CD4-positive, alpha-beta T cell treated with Interleukin-15 for 1 hour (primary cell): ENCODE measurements at places on chromosomes 13 and 19.

- DNase-seq, result no peak
These were observed 22.8 kb downstream of the ATP11A start for GRCh38 chr13:112712451-112713207.

- no peak for DNase-seq
These were observed 230.2 kb downstream of the TDRD3 start for GRCh38 chr13:60627071-60627686.

DNA sequence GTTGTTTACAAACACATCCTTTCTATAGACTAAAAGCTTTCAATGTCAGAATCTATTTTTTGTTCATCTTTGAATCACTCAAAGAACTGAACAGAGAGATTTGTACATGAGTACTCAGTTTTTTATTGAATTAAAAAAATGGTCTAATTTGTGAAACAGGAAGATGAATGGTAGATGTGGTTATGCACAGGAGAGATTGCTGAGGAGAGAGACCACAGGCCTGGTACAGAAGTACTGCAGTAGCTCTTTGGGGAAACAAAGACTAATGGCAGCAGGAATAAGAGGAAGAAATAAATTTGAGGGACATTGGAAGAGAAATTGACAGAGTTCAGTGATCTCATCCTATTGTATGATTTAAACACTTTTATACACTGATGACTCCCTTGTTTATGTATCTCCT is 222.0 kb upstream of the ARGLU1 start:
- DNase-seq, result no peak

DNA sequence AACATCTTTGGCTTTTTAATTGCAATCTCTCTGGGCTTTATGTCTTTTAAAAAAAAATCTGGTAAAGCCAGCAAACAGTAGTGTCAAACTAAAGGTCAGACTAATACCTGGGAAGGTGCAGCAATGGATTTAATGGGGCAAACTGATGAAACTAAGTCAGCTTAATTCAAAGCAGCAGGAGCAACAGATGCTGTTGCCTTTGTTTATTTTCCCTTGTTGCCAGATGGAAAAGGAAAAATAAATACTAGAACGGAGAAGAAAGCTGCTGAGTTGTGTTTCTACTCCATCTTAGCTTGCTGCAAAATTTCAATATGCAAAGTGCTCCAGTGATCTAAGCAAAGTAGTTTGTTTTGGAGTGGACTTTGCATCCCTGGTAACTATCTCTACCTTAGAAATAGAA is 1097.8 kb downstream of the PCDH17 start:
- no peak for DNase-seq
